ENCODE measurements at places on chromosomes 13 and 19.

DNA sequence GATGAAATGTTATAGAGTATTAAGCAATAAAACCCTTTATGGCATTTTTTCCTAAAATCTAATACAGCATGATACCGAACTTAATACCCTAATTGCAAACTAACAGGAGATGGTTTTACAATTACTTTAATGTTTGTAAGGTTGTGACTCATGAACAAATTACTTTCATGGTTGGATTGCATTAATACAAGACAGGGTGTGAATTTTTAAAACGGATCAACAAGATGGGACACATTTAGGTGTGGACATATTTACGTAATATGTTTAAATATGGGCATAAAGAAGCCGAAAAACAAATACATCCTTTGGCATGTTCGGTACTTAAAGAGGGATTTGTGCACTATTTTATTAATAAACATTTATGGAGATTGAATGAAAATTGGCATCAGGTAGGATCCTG is 168.3 kb upstream of the SPRY2 start:
- DNase-seq: no peak

DNA sequence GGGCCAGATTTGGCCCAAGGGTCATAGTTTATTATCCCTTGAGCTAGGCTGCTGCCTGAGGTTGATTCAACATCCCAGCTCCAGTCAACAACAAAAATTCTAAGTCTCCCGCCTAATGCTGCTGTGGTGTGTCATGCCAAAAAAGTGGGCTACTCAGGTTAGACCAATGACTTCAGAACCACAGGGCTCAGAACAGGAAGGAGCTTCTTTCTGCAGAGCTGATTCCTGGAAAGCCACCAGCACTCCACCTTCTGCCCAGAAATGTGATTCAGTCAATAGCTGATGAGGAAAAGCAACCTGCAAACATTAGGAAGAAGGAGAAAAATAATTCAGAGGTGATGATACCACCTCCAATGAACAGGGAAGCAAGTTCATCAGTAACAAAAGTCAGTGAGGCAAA is 56.1 kb upstream of the SERPINE3 start:
- no peak for DNase-seq

- no peak for DNase-seq
These were observed 36.1 kb downstream of the IRS2 start for GRCh38 chr13:109750221-109750775.

DNA sequence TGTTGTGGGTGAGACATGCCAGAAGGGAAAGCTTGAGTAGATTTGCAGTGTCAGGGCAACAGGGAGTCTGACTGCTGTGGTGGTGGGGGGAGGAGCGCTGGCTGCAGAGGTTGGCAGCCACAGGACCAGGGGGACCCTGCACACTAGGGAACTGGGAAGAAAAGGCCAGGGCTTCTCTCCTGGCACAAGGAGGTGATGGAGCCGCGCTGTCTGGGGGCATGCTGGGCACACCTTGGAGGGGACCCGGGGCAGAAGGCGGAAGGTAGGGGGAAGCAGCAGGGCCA is 13.9 kb upstream of the EPHX3 start:
- DNase-seq: no peak

- no peak for DNase-seq
These were observed 5.8 kb downstream of the FUZ start for GRCh38 chr19:49807058-49807903.

DNA sequence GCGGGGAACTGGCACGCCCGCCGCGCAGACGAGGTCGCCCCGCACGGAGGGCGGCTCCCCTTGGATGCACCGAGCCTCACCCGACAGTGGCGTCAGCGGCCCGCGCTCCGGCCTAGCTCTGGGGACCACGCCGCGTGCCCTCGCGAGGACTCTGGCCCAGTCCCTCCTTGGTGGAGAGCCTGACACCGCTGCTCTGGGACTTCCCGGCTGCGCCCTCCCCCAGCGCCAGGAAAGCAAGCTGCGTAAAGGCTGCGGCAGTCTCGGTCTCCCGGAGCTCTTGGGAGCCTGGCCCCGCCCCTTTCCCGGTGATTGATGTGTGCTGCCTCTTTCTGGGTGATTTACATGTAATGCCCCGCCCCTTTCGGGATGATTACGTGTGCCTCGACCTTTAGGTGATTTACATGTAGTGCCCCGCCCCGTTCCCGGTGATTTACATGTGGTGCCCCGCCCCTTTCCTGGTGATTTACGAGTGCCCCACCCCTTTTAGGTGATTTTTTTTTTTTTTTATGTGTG is at the start of gene LENG9:
LENG9 (minus strand) TSS at position 248 of the 513 bp plus-strand sequence. CDS start 252 bp downstream, outside the sequence.
- DNase-seq: no peak

DNA sequence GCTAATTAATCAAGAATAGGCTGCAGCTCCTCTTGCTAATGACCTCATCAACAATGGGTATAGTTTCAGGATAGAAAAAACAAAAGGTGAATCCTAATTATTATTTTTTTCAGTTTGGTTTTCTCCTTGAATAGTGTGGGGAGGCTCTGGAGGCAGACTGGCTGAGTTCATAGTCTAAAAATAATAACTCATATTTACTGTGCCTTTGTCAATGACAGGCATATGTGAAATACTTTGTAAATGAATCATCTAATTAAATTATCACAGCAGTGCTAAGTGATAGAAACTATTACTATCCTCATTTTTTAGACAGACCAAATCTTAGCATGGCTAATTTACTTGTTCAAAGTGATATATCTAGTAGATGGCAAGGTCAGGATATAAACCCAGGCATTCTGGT is 1261.0 kb upstream of the SLC10A2 start:
- no peak for DNase-seq

DNA sequence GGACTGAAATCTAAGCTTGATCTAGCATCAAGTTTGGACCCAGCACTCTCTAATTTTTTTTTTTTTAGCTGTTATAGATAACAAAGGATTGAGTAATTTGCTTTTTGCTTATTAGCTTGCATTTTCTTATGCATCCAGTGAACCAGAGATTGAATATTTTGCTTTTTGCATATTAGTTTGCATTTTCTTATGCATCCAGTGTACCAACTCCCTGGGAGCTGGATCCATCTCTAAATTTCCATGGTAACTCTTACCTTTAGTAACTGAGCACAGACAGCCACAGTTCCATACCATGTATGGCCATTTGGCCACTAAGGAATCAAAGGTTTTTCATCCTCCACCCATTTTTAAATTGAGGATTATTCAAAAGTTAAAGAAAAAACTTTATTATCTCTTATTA is 8.7 kb upstream of the ZNF548 start:
- DNase-seq: no peak

DNA sequence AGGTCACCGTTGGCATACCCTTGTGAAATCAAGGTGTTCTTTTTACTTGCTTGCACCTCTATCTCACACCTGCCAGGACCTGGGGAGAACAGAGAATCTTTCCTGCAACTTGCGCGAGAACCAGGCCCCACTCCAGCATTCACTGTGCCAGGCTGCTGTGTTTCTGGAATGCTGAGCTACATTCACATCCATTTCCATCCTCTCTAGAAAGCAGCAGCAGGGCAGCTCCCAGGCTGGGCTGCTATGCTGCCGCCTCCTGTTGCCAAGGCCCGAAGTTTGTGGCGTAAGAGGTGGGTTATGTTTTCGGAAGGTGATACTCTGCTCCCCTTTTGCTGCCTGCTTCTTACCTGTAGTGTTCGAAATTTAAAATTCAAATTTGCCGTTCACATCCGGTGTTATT is 464.1 kb downstream of the KLF5 start:
- DNase-seq: no peak

DNA sequence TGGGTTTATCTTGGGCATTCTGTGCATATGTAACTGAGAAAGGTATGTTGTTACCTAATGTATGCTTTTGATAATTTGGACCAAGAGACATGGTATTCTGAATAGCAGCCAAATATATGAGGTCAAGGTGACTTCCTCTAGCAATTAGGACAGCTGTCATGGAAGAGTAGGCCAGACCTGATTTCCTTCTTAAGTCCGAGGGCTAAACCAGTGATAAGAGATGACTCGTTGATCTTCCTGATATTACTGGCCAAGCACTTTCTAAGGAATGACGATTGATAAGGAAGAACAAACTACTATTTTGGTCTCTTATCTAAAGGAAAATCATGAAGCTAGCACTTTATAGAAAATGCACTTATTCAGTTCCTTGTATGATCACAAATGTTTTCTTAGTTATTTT is 42.7 kb downstream of the ARHGAP35 start:
- DNase-seq: no peak

DNA sequence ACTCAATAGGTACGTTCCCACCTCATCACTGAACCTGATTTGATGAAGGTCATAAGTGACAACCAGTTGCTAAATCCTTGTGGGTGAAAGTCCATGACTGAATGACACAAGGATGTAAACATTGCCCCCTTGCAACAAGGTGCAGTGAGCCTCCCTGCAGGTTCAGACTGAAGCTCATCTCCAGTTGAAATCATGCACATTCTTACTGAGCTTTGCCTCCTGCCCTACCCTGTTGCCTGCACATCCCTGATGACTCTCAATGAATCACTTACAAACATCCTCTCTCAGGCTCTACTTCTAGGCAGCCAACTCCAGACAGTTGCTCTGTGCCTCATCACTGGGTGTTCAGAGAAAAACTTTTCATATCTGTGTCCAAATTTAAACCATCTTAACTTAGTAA is 42.5 kb upstream of the ARGLU1 start:
- no peak for DNase-seq

DNA sequence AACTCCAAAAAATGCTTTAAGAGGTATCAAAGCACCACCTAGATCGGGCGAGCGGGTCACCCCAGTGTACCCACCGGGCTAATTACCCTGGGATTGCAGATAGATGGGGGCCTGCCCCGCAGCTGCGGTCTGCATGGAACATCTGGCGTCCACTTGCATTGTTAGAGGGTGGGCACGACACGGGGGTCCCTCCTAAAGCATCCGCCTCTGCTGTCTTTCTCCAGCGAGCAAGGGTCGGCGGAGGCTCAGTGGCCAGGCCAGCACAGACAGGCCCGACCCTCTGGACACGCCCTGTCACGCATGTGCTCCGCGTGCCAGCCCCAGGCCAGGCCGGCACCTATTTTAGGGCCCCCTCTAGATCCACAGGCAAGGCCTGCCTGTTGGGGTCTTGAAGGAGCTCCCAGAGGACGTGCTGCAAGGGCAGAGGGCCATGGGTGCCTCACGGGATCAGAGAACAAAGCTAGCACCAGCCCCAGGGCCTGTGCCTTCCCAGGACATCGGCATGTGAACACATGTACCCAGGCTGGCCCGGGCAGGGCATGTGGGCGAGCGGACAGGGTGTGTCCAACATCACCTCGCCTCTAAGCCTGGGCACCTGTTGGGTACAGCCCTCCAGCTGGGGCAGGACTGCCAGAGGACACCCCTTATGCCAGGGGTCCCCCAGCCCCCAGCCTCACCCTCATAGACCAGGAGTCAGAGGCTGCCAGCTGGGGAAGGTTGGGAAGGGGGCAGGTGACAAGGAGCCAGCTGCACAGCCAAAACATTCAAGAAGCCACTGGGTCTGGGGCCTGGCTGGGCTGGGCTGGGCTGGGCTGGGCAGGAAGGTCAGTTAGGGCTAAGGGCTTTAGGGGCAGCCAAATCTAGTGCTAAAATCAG is 35.6 kb upstream of the NANOS3 start:
- no peak for DNase-seq

GRCh38 chr13:110442930-110443621 is 118.4 kb downstream of the RAB20 start:
- DNase-seq: no peak

- no peak for DNase-seq
These were observed 7.1 kb upstream of the PEAK3 start for GRCh38 chr19:2288818-2289713.

- DNase-seq: no peak
These were observed 36.0 kb upstream of the KPNA3 start for GRCh38 chr13:49828453-49828852.

DNA sequence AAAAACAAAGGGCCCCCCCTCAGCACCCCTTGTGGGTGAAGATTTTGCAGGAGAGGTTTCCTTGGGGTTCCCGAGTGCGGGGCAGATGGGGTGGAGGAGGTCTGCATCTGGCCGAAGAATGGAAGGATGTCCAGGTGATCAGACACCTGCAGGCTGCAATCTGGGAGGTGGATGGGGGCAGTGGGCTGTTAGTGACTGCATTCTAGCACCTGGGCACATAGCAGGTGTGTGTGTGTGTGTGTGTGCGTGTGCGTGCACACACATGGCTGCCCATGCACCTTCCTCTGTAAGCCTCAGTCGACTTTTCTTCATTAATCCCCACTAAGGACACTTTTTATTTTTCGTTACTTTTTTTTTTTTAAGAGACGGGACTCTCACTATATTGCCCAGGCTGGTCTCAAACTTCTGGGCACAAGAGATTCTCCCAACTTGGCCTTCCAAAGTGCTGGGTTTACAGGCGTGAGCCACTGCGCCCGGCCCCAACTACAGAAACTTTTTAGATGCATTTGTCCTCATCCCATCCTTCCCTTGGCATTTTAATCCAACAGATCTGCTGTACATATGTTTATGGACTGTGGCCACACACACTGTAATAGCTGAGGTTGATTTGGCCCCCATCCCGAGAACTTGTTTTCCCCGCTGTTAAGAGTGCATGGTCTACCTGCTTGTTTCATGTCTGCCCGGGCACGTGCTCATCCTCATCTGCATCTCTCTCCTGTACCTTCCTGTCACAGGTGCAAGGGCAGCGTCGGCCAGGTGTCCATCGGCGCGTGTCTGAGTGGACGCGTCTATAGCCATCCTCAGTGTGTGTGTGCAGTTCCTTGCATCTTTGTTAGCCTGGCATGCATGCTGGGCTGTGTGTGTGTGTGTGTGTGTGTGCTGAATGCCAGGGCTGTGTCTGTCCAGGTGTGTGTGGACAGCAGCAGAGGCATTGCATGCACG is 731 bp downstream of the MAG start:
- no peak for DNase-seq

Data from HuH-7.5 (cell line).